ENCODE measurements at places on chromosomes 1 and 21. TPM values are rescaled to one million over a fixed set of nuclear protein-coding genes. Genes with fewer than 3 reads are reported as not detected.

- H3K27me3 ChIP-seq = no peaks in the 10 kb centered on the region
- H3K36me3 ChIP-seq = peaks cover 34% of the 10 kb centered on the region
- H3K4me1 ChIP-seq = peaks cover 20% of the 10 kb centered on the region
- DNase-seq = no peak
- peak overlapping the region; percentile 1 for H3K4me3 ChIP-seq
- no peak overlapping the region for H3K27ac ChIP-seq
Measured at GRCh38 chr21:46326110-46326703, 2.3 kb downstream of the PCNT start.

The C1orf185 gene
- total RNA-seq = not detected

GRCh38 chr1:184770181-184770979 is 15.7 kb upstream of the EDEM3 start:
- H3K27ac ChIP-seq = no peak overlapping the region
- no peak overlapping the region for H3K4me3 ChIP-seq
- no peaks in the 10 kb centered on the region for H3K36me3 ChIP-seq
- H3K27me3 ChIP-seq = peaks cover 4% of the 10 kb centered on the region
- DNase-seq = no peak
- no peaks in the 10 kb centered on the region for H3K4me1 ChIP-seq

GRCh38 chr21:43771698-43772424 is 4.2 kb downstream of the CSTB start:
- DNase-seq = no peak
- peaks cover 19% of the 10 kb centered on the region for H3K4me1 ChIP-seq
- no peaks in the 10 kb centered on the region for H3K27me3 ChIP-seq
- H3K27ac ChIP-seq = no peak overlapping the region
- H3K4me3 ChIP-seq = no peak overlapping the region

The GIPC2 gene
- total RNA-seq = 0.20 TPM

The FCRL1 gene
- total RNA-seq = 0.74 TPM

The SPRR1B gene
- not detected for total RNA-seq

GRCh38 chr1:30768830-30769718 is 11.5 kb upstream of the LAPTM5 start:
- no peak overlapping the region for H3K4me3 ChIP-seq
- H3K27ac ChIP-seq = no peak overlapping the region
- no peaks in the 10 kb centered on the region for H3K36me3 ChIP-seq

The LCE3C gene
- not detected for total RNA-seq

The TTC39A gene
- total RNA-seq = not detected

- no peak overlapping the region for H3K27ac ChIP-seq
- H3K36me3 ChIP-seq = peaks cover 3% of the 10 kb centered on the region
Measured at GRCh38 chr1:93328809-93329760, 16.6 kb upstream of the DR1 start.

DNA sequence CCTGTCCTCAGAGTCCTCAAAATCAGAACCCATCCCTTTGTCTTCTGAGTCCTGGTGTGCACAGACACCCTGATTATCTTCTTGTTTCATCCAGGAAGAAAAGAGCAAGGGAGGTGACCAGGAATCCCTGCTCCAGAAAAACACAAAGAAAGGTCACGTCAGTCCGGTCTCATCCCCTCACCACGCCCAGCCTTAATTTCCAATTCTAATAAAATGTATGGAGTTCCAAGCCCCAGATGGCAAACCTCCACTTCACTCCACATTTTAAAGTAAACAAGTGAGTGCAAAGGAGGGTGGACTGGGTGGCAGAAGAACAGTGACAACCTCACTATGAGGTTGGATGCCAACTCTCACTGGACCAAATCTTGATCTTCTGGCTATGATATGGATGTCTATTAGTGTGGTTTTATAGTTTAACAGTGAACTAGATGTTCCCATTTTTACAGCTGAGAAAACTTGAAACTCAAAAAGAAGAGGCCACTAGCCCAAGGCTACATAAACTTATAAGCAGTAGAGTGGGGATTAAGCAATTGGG is 22.0 kb downstream of the ZNF697 start:
- peaks cover 2% of the 10 kb centered on the region for H3K4me1 ChIP-seq
- no peak overlapping the region for H3K27ac ChIP-seq
- H3K27me3 ChIP-seq = peaks cover 34% of the 10 kb centered on the region

DNA sequence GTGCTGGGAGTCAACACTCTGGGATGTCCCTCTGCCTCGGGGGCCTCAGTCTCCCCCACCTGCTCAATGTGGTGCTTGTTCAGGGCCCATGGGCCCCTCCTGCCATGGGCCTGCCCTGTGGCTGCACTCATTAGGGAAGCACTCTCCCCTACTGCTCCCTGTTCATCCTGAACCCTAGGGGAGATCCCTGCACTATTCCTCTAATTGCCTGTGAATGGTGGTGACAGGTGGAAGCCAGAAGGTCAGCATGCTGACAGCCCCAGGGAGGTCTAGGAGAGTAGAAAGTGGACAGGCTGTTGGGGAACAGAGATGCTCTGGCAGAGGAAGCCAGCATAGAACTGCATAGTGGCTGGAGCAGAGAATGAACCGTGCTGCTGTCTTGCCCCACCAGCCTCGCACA is 217.6 kb downstream of the TRABD2B start:
- no peaks in the 10 kb centered on the region for H3K27me3 ChIP-seq
- no peak for DNase-seq
- no peak overlapping the region for H3K27ac ChIP-seq

The DMRTA2 gene
- total RNA-seq = 0.08 TPM

The ZNF687 gene
- 29.9 TPM for total RNA-seq

DNA sequence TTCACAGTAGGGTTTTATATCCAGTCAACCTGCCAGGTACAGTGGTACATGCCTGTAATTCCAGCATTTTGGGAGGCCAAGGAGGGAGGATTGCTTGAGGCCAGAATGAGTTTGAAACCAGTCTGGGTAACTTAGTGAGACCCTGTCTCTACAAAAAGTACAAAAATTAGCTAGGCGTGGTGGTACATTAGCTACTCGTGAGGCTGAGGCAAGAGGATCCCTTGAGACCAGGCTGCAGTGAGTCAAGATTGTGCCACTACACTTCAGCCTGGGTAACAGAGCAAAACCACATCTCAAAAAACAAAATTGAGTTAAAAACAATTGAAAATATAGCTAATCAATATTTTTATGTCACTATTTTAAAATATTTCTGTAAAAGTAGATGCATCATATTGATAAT is 33.2 kb downstream of the DDI2 start:
- no peak overlapping the region for H3K27ac ChIP-seq
- no peak overlapping the region for H3K4me3 ChIP-seq
- DNase-seq = no peak
- H3K36me3 ChIP-seq = peaks cover 11% of the 10 kb centered on the region
- H3K4me1 ChIP-seq = no peaks in the 10 kb centered on the region

DNA sequence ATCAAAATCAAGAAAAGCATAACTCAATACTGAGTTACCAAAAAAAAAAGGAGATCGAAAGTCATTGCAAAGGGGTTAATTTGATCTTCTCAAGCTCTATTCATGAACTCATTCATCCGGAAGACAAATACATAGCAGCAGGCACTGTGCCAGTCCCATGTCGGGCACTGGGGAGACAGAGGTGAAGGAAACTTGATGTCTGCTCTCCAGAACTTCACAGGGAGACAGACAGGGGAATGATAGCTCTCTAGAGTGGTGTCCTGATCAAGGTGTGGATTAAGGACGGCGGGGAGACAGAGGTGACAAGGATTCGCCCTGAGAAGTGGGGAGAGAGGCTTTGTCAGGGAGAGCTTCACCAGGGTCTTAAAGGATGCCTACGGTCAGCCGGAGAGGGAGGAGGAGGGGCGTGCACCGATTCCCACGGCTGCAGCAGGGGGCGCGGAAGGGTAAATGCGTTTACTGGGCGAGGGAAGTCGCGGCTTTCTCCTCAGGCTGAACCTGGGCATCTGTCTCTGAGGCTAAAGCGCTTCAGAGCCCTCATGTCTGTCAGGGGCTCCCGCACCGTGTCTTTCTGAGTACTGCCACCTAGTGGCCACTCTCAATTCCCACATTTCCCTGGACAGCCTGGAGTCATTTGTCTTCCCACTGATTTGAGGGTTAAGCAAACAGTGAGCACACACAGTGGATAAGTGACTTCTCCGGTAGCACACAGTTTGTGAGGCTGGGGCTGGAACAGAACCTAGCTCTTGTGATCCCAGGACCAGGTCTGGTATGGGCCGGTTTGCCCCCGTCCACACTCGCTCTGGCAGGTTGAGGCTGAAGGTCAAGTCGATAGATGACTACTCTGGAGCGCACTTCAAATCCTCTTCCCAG is 152.8 kb downstream of the TENT5C start:
- DNase-seq = peak; percentile 59
- H3K4me3 ChIP-seq = peak overlapping the region; percentile 66
- H3K27ac ChIP-seq = no peak overlapping the region
- peaks cover 5% of the 10 kb centered on the region for H3K4me1 ChIP-seq
- H3K36me3 ChIP-seq = no peaks in the 10 kb centered on the region

GRCh38 chr1:155261493-155261851 is 688 bp downstream of the SCAMP3 start:
- peaks cover 46% of the 10 kb centered on the region for H3K36me3 ChIP-seq
- DNase-seq = peak; percentile 28
- no peaks in the 10 kb centered on the region for H3K27me3 ChIP-seq
- peak overlapping the region; percentile 90 for H3K4me3 ChIP-seq

The FAM131C gene
- total RNA-seq = 0.34 TPM

DNA sequence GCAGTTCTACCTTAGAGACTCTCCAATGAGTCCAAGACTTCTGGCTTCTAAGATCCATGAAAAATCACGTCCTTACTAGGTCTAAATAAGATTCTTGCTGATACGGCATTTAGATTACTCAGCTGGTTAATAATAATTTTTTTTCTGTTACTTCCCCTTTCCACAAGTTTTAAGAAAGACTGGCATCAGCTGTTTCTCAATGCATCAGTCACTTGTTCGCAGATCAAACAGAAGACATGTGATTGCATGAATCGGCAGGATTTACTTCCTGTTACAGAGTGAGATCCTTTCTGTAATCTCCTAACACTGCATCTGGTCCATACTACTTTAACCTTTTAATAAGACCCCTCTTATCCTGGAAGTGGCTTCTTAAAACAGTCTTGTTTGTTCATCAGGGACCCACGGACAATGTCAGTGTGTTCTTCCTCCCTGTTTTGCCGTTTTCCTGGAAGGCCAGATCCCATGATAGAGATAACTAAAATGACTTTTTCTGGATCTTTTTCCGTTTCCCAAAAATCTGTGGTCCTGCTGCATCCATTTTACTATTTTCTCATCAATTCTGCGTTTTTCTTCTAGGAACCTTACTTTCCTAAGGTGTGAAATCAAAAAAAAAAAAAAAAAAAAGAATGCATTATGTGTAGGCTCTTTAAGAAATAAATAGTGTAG is 6.1 kb downstream of the NPL start:
- DNase-seq = no peak
- H3K4me3 ChIP-seq = no peak overlapping the region
- peaks cover 8% of the 10 kb centered on the region for H3K4me1 ChIP-seq
- H3K36me3 ChIP-seq = peaks cover 18% of the 10 kb centered on the region
- H3K27ac ChIP-seq = no peak overlapping the region

The ZBTB37 gene
- 7.3 TPM for total RNA-seq

DNA sequence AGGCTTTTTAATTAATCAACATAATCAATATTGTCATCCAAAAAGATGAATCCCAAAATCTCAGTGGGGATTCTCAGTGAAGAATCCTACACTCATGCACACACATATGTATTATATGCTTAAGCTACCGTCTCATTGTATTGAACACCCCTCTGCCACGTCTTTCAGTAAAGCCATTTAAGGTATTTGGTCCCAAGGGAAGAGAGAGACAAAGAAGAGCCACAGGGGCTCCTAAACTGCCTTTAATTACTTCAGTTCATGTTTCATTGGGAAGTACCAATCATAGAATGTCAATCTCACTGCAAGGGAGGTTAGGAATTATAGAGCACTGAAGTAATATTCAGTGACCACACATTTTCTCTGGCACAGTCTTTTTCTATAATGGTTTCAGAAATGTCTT is 388.6 kb upstream of the NEGR1 start:
- no peak for DNase-seq
- no peaks in the 10 kb centered on the region for H3K27me3 ChIP-seq
- no peak overlapping the region for H3K27ac ChIP-seq
- no peaks in the 10 kb centered on the region for H3K36me3 ChIP-seq
- no peaks in the 10 kb centered on the region for H3K4me1 ChIP-seq
- no peak overlapping the region for H3K4me3 ChIP-seq

GRCh38 chr1:68136187-68136586 is 85.8 kb upstream of the DIRAS3 start:
- no peaks in the 10 kb centered on the region for H3K4me1 ChIP-seq
- no peaks in the 10 kb centered on the region for H3K36me3 ChIP-seq
- H3K4me3 ChIP-seq = no peak overlapping the region

GRCh38 chr1:150979092-150980056 is 2.7 kb upstream of the ANXA9 start:
- H3K27ac ChIP-seq = peak overlapping the region; percentile 68
- peak; percentile 84 for DNase-seq
- no peaks in the 10 kb centered on the region for H3K36me3 ChIP-seq

The FCRL6 gene
- total RNA-seq = not detected

The FCRL5 gene
- 0.31 TPM for total RNA-seq

DNA sequence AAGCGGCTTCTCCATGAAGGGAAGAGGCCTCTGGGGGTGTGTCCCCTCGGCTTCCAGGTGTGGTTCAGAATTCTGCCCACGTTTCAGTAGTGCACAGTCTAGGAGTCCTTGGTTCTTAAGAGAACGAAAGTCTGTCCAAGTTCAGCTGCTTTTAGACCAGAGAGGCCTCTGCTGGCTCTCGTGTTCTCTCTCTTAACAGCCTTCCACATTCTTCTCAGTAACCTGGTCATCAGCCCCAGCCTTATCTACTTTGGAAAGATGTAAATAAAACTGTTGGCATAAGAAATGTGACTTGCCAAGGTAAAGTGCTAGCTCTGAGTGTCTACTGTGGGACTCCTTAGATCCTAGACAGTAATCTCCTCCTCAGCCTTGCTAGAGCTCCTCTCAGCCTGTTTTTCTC is 15.3 kb upstream of the STUM start:
- no peak overlapping the region for H3K27ac ChIP-seq
- no peaks in the 10 kb centered on the region for H3K4me1 ChIP-seq
- H3K27me3 ChIP-seq = no peaks in the 10 kb centered on the region
- DNase-seq = no peak
- H3K36me3 ChIP-seq = no peaks in the 10 kb centered on the region

GRCh38 chr1:170700842-170701615 is 37.1 kb downstream of the PRRX1 start:
- H3K4me3 ChIP-seq = no peak overlapping the region
- H3K4me1 ChIP-seq = no peaks in the 10 kb centered on the region
- no peaks in the 10 kb centered on the region for H3K36me3 ChIP-seq
- H3K27me3 ChIP-seq = peaks cover 30% of the 10 kb centered on the region
- DNase-seq = no peak
- no peak overlapping the region for H3K27ac ChIP-seq

The PRDM16 gene
- 0.06 TPM for total RNA-seq

The HES2 gene
- total RNA-seq = not detected

GRCh38 chr1:157364612-157365011 is 187.7 kb downstream of the FCRL5 start:
- no peak overlapping the region for H3K4me3 ChIP-seq
- DNase-seq = no peak
- no peaks in the 10 kb centered on the region for H3K27me3 ChIP-seq
- H3K36me3 ChIP-seq = no peaks in the 10 kb centered on the region
- H3K4me1 ChIP-seq = no peaks in the 10 kb centered on the region

GRCh38 chr1:48903291-48903690 is 126.6 kb upstream of the BEND5 start:
- H3K27ac ChIP-seq = no peak overlapping the region
- no peaks in the 10 kb centered on the region for H3K4me1 ChIP-seq
- H3K27me3 ChIP-seq = peaks cover 4% of the 10 kb centered on the region
- H3K36me3 ChIP-seq = no peaks in the 10 kb centered on the region
- no peak for DNase-seq

- no peak overlapping the region for H3K4me3 ChIP-seq
- H3K36me3 ChIP-seq = peaks cover 13% of the 10 kb centered on the region
- H3K27me3 ChIP-seq = no peaks in the 10 kb centered on the region
- no peak for DNase-seq
- no peak overlapping the region for H3K27ac ChIP-seq
Measured at GRCh38 chr1:243414152-243414494, 158.3 kb downstream of the SDCCAG8 start.
